ENCODE measurements at places on chromosomes 2 and 18.
A peak's percentile ranks its signal among the peaks of the same experiment; 100 is the strongest.

DNA sequence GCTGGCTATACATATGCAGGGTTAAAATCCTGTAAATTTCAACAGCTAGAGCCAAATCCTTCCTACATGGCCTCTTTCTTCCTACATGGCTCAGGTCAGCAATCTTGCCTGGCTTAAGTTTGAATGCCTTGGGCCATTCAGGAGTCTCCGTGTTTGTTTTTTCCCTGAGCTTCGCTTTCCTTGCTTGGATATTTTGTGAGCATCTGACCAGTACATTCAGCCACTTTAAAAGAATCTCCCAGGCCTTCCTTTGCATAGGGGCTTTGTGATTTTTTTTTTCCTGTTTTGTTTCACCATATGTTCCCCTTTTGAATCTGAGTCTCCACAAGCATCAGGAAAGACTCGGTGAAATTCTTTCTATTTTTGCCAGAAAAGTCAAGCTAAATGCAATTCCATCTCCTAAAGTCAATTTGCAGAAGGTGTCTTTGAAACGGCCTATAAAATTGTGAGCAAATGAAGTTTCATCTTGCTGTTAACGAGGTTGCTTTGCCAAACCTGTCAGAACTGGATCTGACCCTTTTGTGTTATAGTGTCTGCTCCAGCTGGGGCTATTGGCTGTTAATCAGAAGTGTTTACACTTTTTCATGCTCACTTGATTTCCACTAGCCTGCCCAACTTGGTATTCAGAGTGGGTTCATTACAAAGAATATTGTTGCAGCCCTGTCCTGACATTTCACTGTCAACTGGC lies 256.9 kb downstream of the DCC start:
- DNase-seq: no peak

- no peak for DNase-seq
Measured at GRCh38 chr2:37471994-37472393, 127.6 kb downstream of the QPCT start.

GRCh38 chr2:26848336-26849055 lies 564 bp downstream of the DPYSL5 start:
- DNase-seq: peak; percentile 32

DNA sequence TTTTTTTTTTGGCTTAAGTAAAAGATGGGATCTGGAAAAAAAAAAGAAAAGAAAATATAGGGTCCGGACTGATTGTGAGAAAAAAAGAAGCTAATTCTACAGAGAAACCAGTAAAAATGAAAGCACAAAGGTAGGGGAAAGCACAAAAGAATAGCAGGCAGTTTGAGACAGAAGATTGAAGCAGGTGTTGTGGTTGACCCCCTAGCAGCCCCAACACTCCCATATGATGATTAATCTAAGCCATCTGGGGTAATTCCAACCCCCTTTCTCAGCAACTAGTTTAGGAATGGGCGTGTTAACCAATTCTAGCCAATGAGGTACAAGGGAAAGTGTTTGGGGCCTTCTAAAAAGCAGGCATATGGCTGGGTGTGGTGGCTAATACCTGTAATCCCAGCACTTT lies 77.0 kb downstream of the MBD2 start:
- no peak for DNase-seq

DNA sequence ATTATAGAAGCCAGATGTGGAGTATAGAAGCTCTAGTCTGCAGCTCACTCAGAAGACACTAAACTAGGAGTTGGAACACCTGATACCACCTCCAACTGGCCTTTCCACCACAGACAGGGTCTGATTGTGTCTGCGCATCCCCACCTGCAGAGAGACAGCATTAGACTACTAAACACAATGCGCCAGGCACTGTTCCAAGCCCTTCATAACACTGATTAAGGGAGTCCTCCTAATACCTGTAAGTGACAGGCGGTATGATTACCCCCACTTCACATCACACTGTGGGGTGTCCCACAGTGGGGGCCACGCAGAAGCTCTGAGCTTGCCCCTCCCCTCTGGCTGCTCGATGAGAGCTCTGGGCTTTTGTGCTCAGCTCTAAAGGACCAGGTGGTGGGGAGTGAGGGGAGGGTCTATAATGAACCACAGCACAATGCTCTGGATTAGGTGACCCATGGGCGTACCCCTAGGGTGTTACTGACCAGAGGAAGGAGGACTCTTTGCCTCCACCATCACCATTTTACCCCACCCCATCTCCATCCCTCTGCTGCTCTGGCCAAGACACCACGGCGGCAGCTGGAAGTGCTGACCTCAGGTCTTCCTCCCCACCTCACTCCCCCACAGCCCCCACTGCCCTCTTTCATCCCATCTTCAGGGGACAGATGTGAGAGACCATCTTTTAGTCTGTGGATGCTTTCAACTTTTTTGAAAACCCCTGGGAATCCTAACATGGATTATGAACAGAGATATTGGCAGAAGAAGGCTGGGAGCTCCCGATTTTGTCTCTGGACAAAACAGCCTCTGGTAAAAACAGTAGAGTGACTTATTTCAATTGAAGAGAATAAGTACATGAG lies 145.1 kb downstream of the GFPT1 start:
- no peak for DNase-seq

DNA sequence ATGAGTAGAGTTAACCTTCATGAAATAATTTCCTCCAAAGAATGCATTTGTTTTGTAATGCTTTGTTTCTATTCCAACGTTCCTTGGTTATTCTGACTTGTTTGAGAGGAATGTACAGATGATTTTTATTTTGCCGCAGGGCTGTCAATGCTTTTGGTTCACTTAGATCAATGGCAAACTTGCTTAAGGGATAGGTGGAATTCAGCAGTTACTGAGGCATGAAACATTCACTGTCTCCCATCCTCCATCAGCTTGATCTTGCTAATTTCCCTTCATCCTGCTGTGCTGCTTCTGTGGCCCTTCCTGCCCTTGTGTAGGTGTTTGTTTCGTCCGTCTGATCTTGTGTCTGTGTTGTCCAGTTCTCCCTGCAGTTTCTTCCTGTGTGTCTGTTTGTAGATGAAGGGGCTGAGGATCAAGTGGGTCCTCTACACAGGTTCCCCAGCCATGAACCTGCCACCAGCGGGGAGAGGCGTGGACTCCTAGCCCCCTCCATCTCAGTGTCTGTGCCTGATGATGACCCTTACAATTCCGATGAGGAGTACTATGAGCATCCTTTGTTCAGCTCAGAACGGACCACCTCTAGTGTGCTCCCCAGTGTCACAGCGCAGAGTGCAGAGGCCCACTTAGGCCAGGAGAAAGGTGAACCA lies 84.2 kb upstream of the UNC80 start:
- no peak for DNase-seq

DNA sequence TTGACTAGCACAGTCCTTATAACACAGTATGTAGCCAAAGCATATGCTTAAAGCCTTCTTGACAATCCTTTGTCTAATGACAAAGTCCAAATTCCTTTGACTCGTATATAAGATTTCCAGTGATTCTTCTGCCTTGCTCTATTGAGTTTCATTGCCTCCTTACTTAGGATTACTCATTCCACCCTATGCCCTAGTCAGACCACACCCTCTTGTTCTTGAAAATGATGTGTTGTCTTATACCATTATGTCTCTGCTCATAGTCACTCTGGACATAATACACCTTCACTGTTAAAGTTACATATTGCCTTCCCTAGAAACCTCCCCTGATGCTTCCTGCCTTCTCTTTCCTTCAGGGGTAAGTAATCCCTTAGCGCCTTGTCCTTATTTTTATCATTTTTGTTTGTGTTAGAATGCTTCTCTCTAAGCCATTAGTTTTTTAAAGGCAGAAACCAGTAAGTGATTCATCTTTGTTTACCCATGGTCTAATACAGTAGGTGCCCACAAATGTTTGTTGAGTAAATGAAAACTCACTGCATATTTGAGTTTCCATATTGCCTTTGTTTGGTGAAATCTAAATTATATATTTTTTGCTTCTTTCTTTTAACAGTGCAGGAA lies 19.3 kb downstream of the GPD2 start:
- DNase-seq: no peak

DNA sequence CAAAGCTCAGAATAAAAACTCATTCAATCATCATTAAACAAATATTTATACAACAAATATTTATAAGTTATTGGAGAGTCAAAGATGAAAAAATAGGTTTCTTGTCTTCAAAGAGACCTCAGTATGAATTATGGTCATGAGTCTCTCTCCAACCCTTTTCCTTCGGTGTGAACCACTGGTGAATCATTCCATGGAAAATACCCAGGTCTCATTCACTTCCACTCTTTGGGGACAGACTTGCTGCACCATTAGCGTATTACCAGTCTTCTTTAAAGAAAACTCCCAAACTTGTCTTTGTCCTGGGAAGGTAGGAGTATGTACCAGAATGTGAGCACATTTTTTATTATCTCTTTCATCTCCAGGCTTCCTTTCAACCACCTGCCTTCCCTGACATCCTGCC lies 257.4 kb upstream of the RBMS1 start:
- DNase-seq: no peak

GRCh38 chr2:172525601-172526000 lies 30.3 kb upstream of the PDK1 start:
- no peak for DNase-seq

DNA sequence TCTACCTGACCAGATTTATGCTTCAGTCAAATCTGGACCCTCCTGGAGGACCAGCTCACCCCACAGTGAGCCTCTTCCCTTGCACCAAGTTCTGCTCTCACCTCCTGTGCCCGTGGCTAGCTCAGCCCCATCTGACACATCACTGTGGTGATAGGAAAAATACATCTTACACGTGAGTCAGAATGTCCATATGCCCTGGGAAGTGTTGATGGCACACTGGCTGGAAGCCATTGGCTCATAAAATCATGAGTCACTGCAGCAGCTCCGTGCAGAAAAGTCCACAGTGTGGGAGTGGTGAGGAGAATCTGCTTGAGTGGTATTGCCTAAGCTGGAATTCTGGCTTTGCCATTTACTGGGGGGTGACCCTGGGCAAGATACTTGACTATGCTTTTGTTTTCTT lies 42.6 kb upstream of the RAPGEF4 start:
- DNase-seq: peak; percentile 29

DNA sequence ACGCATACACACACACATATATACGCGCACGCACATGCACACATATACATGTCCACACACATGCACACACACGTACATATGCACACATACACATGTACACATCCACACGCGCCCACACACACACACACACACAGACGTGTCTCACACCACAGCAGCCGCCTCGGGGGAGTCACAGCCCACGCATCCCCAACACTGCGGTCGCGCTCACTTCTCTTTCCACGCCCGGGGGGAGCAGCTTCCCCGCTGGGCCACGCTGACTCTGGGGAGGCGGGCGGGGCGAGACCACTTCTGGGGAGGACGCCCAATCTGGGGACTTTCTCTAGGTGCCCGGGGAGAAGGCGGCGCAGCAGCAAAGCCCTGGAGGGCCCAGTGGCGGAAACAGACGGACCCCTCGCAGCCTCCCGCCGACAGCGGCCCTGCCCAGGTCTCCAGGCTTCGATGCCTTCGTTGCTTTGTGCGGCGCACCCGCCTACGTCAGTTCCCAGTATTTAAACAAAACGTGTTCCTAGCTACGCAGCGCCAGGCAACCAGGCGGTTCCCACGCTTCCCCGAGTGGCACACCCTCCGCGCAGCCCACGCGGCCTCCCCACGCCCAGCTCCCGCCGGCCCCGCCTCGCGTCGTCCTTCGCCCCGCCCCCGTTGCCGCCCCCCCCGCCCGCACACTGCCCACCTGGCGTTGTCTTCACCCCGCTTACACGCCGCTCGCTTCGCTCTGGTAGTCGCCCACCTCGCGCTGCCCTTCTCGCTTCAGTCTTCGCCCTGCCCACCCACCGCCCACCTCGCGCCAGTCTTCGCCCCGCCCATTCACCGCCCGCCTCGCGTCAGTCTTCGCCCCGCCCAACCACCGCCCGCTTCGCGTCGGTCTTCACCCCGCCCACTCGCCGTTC lies 810 bp upstream of the RBFA start:
- DNase-seq: peak; percentile 67
